ENCODE measurements at places on chromosomes 2 and 18.

- DNase-seq: peak; percentile 41
Measured at GRCh38 chr2:219230059-219230540, 494 bp downstream of the ANKZF1 start.

- no peak for DNase-seq
Measured at GRCh38 chr2:237509151-237509550, 22.1 kb downstream of the MLPH start.

DNA sequence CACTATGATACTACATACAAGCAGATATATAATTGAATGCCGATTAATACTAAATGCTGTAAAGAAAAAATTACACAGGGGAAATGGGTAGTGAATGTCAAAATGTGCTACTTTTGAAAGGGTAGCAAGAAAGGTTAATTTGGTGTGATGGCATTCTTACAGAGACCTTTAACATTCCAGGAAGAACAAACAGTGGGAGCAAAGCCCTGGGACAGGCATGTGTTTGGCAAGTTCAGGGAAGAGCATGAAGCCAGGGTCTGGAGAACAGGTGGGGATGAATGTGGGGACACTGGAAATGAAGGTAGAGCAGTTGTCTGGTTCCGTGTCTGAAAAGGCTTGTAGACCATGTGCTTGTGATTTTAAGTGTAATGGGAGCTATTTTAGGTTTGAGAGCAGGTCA, 82.2 kb upstream of the CYTIP start:
- no peak for DNase-seq

DNA sequence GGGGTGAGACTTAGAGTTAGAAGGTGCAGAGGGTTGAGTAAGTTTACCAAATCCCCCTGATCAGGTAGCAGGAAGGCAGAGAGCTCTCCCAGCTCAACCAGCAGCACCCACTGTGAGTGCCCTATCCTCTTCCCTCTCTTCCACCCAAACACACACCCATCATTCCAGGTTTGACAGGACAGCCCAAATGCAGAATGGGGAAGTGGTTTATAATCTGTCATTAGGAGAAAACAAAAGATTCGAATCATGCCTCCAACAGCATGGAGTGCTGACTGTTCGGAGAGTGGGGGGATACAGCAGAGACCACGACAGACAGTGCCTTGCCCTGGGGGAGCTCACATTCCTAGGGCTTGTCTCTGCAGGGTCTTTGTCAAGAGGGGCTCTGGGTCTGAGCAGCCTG, 11.7 kb downstream of the CXCR2 start:
- no peak for DNase-seq

GRCh38 chr2:176558574-176559140, 289.4 kb downstream of the MTX2 start:
- no peak for DNase-seq

DNA sequence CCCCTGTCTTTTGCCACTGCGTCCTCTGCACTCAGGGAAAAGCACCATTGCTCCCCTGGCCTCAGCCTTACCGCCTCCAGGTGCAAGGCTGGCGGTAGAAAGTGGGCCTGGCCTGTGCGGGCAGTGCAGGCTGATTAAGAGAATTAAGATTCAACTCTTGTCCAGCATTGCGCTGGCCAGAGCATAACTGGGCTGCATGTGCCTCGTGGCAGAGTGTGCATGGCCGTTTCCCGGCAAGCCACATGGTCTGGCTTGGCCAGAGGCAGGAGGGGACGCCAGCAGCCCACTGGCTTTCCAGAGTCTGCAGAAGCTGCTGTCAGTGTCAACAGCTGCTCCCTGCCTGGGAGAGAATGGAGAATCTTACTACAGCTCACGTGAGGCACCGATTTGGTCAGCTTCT, 12.3 kb downstream of the NTSR2 start:
- DNase-seq: no peak

- DNase-seq: no peak
Measured at GRCh38 chr2:99827296-99827999, 314.9 kb downstream of the AFF3 start.

- DNase-seq: no peak
Measured at GRCh38 chr2:237964194-237964577, 2.6 kb upstream of the UBE2F start.

DNA sequence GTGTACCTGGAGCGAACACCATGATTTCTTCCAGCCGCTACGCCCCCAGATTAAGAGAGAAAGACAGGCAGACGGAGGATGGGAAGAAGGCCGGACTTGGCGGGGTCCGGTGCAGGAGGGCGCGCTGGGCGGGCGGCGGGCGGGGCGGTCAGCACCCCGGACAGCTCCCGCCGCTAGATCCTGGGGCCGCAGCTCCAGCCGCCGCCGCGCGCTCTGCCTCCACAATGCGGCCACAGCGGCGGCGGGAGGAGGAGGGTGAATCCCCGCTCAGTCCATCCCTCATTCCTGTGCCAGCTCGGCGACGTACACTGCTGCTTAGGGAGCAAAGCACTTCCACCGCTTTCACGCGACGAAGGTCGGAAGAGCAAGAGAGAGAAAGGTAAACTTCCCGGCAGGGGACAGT, at the start of gene AKAIN1:
Gene AKAIN1, minus strand, starts transcription at position 226 of the 403 bp plus-strand sequence. Its CDS starts 204 bp downstream, at position 22.
- DNase-seq: peak; percentile 35

- DNase-seq: no peak
Measured at GRCh38 chr18:76314496-76314895, 180.5 kb downstream of the ZNF516 start.

DNA sequence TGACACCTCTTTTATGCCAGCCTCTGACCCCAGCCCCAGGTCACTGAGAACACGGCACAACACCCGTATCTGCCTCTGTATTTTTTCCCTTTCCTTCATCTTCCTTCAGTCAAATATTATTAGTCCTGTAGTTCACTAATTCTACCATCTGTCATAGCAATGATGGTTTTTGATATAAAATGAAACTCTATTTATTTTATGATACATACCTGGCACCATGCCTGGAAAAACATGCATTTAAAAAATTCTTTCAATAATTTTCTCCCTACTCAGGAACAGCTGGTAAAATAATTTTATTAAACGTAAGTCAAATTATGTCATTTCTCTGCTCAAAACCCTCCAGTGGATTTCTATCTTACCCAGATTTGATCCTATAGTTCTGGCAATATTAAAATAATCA, 224.7 kb downstream of the CDH7 start:
- DNase-seq: no peak

GRCh38 chr2:42722320-42723190, 41.4 kb downstream of the OXER1 start:
- peak; percentile 81 for DNase-seq

- peak; percentile 62 for DNase-seq
Measured at GRCh38 chr2:46014911-46015654, 282.1 kb upstream of the EPAS1 start.

- no peak for DNase-seq
Measured at GRCh38 chr18:9526458-9526857, 51.1 kb downstream of the RALBP1 start.

- no peak for DNase-seq
Measured at GRCh38 chr18:75204269-75204731, 4.6 kb downstream of the PTGR3 start.

DNA sequence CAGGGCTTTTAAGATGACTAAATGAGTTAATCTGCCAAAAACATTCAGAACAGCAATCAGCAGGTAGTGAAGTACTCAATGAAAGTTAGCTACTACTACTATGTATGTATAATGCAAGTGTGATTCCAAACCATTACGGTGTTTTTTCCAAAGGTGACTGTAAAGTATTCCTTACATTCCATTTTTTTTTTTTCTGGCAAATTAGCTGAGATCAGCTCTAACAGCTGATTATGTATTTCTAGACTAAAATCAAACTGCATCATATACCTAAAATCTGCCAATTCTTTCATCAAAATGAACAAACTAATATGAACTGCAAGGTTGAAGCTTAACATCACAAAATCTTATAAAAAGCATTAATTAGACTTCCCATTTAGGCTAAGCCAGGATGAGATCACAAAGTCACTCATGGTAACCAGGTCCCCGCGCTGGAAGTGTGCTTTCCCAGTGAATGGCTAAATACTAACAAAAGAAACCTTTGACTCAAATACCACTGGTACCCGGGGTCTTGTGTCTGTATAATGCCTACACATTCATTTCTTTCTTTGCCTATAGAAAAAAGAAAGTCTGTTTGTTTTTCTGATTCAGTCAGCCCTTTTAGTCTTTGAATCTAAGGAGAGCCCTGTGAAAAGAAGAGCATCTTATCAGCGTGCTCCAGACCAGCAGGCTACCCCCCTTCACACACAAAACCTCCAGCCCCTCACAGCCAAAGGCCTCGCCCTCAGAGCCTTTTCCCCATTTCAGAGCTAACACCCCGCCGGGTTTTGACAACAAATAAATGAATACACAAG, 88.3 kb downstream of the RBMS1 start:
- DNase-seq: no peak

- DNase-seq: no peak
Measured at GRCh38 chr2:15147591-15147990, 413.5 kb downstream of the NBAS start.

GRCh38 chr18:63799189-63799588, 24.0 kb downstream of the SERPINB7 start:
- no peak for DNase-seq

- DNase-seq: no peak
Measured at GRCh38 chr2:218427741-218428140, 8.8 kb downstream of the VIL1 start.

DNA sequence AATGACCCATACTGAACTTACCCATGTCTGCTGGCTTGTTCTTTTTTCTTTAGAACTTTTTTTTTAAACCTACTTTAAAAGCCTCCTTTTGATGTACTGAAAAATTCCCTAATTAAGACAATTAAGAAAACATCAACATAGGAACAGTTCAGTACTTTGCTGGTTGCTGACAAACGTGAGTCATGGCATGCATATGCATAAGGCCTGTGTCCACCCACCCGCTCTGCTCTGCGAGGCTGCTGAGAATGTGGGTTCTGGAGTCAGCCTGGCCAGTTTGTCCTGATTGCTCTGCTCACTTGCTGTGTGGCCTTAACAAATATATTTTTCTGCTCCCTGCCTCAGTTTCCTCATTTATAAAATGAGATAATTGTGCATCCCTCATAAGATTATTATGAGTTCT, 27.3 kb downstream of the LAMA3 start:
- DNase-seq: peak; percentile 70

DNA sequence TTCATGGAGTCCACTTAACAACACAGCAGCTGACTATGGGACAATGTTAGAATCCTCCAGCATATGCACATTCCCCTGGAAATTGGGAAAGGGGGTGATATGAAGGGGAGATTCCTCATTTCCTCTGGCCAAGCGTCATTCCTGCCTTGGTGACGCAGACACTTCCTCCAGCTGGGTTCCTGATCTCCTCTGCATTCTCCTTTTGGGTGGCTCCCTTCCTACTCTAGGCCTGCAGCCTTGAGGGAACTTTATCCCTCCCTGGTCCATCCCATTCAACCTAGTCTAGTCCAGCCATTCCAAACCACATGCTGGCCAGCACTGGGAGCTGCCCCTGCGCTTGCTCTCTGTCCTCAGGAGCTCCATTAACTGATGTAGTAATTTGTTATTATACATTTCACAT, 216.8 kb downstream of the VAPA start:
- no peak for DNase-seq

DNA sequence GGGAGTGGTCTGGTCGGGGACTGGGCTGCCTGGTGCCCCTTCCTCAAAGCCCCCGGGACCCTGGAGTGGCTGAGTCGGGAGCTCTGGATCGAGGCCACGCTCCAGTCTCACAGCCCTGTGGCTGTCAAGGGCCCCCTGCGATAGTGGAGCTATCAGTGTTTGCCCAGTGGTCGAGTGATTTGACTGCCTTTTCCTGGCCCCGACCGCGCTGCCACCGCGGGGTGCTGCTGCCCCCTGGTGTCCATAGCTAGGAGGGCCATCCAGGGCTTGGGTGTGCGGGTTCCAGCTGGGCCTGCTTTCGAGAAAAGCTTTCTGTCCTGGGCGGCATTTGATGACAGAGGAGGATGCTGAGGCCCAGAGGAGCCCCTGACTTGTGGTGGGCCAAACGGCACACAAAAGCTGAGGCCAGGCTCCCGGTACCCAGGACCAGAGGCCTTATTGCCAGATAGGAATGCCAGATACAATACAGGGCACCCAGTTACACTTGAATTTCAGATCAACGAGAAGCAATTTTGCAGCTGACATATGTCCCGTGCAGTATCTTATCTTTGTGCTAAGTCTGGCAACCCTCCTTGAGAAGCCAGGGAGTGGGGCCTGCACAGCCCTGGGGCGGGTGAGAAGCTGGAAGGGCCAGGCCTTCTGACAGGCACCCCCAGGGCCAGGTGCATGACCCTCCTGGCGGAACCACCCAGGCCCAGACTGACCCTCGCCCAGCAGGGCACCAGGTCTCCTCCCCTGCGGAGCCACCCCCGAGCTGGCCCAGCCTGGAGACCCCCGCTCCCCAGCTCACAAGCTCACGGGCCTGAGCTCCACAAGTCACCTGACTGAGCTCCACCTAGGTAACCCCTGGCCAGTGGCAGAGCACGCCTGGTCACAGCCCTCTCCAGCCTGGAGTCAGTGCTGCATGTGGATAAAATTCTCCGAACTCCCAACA, 13.0 kb downstream of the ODC1 start:
- DNase-seq: peak; percentile 88

GRCh38 chr2:126653109-126653508, 2.8 kb upstream of the GYPC start:
- DNase-seq: no peak

- DNase-seq: no peak
Measured at GRCh38 chr18:50356036-50356945, 18.6 kb upstream of the SKA1 start.

GRCh38 chr2:172380436-172381274, 46.7 kb upstream of the ITGA6 start:
- peak; percentile 13 for DNase-seq

DNA sequence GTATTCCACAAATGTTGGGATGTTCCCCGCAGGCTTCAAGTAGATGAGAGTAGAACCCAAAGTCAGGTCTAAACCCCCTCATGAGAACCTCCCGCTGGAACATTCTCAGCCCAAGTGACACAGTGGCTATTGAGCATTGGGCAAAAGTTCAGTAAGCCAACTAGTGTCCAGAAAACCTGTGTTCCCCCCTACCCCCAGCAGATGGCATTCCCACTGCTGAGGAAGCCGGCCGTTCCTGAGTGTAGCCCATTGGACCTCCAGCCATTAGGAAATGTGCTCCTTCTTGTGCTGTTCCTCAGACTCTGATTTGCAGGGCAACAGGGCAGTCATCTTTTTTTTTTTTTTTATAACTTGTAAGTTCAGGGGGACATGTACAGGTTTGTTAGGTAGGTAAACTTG, 152.1 kb downstream of the NCK2 start:
- DNase-seq: no peak

GRCh38 chr18:32373505-32373904, 97.2 kb downstream of the GAREM1 start:
- DNase-seq: no peak

DNA sequence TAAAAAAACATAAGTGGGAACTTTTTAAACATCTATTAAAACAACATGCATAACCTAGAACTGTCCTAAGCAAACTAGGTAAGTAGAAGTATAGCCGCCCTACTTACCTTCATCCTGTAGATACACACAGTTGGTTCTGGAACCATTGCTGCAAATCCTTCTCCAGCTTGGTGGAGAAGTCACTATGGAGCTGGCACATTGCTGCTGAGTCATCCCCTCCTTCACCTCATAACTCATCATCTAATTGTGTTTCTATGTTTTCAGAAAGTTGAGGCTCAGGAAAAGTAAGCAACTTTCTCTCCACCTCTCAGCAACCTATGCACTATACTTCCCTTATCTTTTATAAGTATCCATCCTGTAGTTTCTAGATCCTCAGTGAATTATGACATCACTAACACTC, 269.8 kb upstream of the MMADHC start:
- peak; percentile 21 for DNase-seq
